ENCODE measurements at places on chromosomes 2 and 18. TPM values are rescaled to one million over a fixed set of nuclear protein-coding genes. Genes with fewer than 3 reads are reported as not detected.

EFEMP1 gene
- 45.2 TPM for total RNA-seq

PSMG2 gene
- 61.5 TPM for total RNA-seq

CDH20 gene
- total RNA-seq, result not detected

CTNNA2 gene
- total RNA-seq, result 0.37 TPM

IER3IP1 gene
- 11.3 TPM for total RNA-seq

DNA sequence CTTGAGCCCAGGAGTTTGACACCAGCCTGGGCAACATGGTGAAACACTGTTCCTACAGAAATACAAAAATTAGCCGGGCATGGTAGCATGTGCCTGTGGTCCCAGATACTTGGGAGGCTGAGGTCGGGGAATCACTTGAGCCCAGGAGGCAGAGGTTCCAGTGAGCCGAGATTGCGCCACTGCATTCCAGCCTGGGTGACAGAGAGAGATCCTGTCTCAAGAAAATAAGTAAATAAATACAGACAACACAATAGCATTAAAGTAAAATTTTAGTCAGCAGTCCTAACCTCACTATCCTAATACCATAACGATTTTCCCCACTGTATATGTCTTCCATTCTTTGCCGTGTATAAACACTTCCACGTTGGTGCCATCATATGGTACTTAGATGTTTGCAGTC, 83.0 kb upstream of the MBOAT2 start:
- no peak for DNase-seq

DNA sequence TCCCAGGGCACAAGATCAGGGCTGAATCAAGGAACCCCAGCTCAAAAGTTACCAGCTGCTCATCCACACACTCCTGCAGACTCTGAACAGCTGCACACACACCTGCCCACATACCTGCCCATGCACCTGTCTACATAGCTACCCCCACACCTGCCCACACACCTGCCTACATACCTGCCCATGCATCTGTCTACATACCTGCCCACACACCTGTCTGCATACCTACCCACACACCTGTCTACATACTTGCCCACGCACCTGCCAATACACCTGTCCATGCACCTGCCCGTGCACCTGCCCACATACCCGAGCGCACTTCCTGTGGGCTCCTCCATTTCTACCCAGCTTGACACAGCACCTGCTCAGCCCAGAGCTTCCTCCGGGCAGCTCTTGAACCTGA, 122.8 kb upstream of the AGAP1 start:
- DNase-seq, result no peak

GRCh38 chr2:30792521-30792920, 14.7 kb downstream of the CAPN13 start:
- DNase-seq, result no peak

Measured in mucosa of gallbladder (tissue), 1 donor.